ENCODE measurements at places on chromosomes 1 and 21. TPM values are rescaled to one million over a fixed set of nuclear protein-coding genes. Genes with fewer than 3 reads are reported as not detected.

DNA sequence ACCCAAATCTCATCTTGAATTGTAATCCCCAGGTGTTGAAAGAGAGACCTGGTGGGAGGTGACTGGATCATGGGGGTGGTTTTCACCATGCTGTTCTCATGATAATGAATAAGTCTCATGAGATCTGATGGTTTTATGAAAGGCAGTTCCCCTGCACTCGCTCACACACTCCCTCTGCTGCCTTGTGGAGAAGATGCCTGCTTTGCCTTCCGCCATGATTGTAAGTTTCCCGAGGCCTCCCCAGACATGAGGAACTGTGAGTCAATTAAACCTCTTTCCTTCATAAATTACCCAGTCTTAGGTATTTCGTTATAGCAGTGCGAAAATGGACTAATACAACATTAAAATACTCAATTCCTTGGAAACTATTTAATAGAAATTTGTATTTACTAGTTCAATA is 99.2 kb downstream of the PROX1 start:
- DNase-seq, result no peak

AKR7A3 gene
- total RNA-seq, result 0.48 TPM

CD34 gene
- 0.05 TPM for total RNA-seq

DNA sequence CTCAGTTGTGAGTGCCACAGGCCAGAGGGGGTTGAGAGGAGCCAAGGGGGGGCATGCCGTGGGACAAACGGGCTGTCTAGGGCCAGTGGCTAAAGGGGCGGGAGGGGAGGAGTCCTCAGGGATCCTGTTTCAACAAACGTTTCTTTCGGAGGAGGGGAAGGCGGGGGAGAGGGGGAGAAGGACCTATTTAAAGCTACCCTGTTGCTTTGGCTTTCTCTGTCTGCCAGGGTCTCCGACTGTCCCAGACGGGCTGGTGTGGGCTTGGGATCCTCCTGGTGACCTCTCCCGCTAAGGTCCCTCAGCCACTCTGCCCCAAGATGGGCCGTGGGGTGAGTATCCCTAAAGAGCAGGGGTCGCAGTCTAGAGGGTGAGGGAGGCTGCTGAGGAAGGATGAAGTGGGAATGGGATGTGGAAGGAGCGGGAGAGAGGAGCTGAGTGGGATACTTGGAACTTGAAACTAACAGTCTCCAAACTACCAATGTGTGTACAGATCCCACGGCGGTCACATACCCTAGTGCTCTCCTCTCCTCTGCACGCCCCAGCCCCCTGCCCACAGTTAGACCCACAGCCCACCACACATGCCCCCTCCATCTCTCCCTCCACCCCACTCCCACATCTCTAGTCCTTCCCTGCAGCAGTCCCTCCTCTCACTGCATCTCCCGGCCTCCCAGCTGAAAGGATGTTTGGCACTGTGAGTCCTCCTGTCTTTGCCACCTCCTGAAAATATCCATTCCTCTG is at the start of gene ATP1A2:
Gene ATP1A2 (plus strand): TSS at position 215 of the 738 bp plus-strand sequence. CDS start 103 bp downstream, at position 318.
- DNase-seq, result no peak

DNA sequence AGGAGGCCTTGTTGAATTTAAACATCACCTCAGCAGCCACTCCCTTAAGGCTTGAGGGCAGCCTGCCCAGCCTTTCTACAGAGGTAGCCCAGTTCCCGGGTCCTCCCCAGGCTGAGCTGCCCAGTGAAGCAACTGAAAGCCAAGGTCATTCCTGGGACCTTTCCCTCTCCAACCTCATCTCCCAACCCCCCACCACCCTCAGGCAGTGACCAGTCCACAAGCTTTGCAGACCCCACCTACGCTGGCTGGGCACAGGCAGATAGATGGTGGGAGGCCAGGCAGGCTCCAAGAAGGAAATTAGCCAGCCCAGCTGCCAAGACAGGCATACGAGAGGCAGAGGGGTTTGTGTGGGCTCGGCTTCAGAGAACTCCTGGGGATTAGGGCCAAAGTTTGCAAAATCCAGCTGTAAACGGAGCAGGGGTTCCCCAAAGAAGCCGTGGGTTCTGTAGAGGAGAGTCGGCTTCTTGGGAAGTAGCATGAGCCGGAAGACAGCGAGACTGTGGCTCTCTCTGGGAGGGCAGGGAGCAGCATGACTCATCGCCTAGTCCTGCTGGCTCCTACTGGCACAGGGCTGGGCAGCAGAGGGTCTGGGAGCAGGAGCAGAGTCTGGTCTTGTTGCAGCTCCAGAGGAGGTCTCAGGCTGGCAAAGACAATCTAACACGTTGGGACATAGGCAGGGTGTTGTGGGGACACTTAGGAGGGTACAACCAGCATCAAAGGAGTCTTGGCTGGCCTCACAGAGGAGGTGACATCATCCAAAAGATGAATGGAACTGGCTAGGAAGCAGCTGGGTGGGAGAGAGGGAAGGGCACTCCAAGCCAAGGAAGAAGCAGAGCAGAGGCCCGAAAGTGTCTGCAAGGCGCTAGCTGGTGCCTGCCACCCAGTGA is 2.8 kb upstream of the ZC3H12A start:
- no peak for DNase-seq

IGSF3 gene
- total RNA-seq, result 0.58 TPM

FCRL4 gene
- total RNA-seq, result not detected

DNA sequence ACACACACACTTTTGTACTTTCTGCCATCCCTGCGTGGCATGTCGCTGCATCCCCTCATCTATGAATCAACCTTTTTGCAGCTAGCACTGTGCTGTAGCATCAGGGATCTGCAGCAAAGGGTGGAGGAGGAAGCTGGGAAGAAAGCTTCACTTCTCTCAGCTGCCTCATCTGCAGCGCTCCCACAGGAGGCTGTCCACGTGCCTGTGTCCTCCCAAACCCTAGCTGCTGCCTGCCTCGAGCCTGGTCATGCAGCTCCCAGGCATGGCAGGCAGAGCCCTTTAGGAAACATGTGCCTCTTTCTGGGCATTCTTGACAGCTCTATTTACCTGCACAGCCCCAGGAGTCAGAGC is 262.1 kb upstream of the SGIP1 start:
- DNase-seq, result no peak

DNA sequence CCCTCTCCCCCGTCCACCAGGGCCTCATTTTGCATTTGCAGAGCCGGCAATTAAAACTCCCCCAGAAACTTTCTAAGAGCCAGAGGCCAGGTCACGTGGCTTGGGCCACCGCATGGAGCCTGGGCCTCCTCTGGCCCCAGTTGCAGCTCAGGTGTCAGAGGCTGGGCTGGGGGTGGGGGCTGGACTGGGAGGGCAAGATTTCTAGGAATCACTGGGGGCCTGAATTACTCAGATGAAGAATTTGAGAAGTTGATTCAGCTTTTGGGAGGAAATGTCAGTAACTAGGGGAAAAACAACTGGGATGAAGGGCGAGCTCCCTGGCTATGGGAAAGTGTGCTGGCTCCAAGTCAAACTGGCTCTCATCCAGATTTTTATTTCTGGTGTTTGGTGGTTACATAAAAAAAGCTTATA is 151.0 kb downstream of the CDC7 start:
- no peak for DNase-seq

DNA sequence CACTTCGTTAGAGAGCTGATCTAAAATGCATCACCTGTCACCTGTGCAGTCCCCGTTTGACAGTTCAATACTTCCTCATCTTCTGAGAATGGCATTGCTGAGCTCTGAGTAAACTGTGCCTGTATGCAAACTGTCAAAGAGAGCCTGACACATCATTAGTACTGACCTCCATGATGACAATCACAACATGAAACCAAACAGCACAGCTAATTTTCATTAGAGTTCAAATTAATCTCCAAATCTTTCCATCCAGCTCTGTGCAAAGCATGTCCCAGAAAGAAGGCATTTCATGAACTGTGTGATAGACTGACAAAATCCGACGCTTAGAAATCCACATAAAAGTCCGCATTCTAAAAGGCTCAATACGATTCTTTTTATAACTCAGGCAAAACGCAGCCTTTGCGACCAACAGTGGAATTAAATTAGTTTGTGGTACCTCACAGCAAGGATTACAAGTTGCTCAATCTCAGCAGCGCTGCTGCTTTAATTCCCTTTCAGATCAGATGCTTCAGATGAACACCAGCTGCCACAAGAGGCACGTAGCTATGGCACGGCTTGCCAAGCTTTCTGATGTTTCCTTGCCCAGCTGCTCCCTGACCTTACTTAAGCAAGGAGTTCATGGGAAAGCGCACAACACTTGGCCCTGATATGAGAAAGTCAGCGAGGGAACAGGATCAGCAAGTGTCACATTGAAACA is 765.5 kb upstream of the PRMT6 start:
- DNase-seq, result no peak

ANKRD65 gene
- not detected for total RNA-seq

DNA sequence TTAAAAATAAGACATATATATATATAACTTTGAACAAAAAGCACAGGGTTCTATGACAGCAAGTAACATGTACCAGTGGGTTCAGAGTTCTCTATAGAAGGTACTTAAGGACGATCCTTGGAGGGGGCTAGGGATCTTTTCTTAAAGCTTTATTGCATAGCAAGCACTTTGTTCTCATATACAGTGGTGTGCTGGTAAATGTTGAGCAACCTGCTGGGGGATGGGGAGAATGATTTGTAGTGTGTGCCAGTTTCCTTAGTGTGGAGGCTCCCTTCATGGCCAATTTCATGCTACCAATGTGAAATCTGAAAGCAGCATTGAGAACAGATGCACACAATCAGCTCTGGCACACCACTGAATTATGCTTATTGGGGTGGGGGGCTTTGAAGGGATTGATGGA is 69.5 kb upstream of the NFASC start:
- no peak for DNase-seq

DNA sequence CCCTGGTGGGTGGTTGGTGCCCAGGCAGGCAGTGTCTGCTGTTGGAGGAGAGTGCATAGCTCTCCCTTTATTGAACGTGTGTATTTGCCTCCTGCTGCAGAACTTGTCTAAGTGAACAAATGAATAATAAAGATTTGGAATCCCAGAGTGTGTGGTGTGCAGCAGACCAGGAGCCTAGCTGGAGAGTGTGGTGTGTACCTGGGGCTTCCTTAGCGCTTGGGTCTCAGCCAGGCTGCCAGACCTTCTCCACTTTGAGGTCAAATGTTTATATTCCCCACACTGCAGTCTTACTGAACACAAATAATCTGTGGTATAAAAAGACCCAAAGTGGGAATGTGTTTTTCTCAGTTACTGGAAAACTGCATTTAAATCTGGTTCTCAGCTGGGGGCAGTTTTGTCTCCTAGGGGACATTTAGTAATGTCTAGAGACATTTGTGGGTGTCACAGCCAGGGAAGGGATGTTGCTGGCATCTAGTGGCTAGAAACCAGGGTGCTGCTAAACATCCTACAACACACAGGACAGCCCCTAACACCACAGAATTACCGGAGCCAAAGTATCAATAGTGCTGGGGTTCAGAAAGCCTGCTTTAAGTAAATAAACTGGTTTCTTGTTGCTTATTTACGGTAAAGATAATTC is 23.6 kb downstream of the SLC37A1 start:
- DNase-seq, result peak; percentile 32

GRCh38 chr1:29380532-29380931 is 144.2 kb downstream of the PTPRU start:
- no peak for DNase-seq

- DNase-seq, result no peak
Observed at GRCh38 chr1:233304489-233305102, 9.1 kb upstream of the PCNX2 start.

FAM177B gene
- total RNA-seq, result not detected

GRCh38 chr1:228272331-228272791 is 64.5 kb downstream of the OBSCN start:
- no peak for DNase-seq

DNA sequence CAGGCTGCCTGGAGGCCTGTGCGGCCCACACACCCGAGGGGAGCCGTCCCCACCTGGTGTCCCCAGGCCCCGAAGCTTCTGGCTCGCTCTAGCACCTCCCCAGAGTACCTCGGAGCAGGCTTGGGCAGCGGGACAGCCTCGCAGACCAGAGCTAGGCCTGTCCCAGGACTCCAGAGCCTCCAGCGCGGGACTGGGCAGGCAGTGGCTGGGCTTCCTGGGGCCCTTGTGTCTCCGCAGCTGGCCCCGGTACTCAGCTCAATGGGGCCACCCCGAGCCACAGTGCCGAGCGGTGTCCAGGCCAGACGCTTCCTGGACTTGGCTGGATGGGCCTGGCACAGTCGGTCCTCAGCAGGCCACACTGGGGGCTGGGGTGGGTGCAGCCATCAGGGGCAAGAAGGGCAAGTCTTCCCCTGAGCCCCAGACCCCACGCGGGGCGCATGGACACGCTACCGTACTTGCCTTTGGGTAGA is 4.9 kb downstream of the SCNN1D start:
- DNase-seq, result no peak

ZFP69B gene
- 5.4 TPM for total RNA-seq

GRCh38 chr1:195530961-195531360 is 1077.3 kb downstream of the KCNT2 start:
- no peak for DNase-seq

RGS18 gene
- 0.80 TPM for total RNA-seq

TRNP1 gene
- not detected for total RNA-seq

DNA sequence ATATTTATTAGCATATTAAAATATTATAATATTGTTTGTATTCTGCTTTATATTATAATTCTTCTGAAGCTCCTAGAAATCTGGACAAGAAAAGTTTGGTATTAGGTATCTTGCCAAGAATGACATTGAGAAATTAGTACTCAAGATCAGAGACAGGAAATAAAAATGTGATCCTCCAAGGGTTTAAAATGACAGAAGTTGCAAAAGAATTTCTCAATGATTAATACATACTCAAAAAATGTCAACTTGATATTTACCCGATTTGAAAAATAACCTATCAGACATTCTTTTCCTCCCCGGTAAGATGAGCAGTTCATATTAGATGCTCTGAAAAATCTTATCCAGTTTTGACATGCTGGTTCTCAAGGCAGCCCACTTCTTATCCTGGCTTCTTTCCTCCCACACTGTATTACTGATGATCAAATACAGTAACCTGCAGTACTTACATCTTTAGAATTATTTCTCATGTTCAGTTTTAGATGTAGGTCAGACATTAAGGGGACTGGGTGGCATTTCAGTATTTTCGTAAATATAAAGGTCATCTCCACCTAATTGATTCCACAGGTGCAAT is 55.3 kb downstream of the CACHD1 start:
- no peak for DNase-seq

RGS21 gene
- not detected for total RNA-seq

DNA sequence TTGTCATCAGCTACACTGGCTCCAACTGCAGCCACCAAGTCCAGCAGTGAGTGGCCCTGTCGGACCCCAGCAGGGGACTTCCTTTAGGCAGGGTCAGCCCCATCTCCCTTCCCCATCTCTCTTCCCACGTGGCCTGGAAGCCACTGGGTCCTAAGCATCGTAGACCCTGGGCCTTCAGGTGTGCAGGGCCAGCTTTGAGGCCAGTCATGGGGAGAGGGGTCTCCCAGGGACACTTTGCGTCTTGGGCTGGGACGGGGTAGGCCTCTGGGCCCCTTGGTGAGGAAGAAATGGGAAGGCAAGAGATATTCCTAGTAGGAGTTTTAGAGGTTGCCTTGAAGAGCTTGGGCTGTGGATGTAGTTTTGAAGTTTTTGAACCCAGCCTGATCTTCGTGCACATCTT is 12.1 kb upstream of the MIIP start:
- no peak for DNase-seq

DNAI4 gene
- 2.7 TPM for total RNA-seq

DNA sequence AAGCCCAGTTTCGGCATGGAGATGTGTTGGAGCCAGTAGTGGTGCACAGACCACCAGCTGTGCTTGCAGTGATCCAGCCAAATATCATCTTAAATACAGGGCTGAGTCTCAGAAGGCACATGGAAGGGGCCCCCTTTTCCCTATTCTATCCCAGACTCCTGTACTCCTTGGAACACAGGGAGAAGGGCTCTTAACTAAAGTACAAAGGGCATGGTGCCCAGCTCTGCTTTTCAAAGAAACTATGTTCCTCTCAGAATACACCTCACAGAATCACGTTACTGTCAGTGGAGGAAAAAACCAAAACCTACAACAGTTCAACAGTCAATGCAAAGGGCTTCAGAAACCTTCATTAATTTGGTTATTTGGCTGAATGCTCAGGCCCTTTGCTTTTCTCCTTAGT is 180.6 kb upstream of the C1orf105 start:
- no peak for DNase-seq
